ENCODE measurements at places on chromosomes 2 and 18. TPM values are rescaled to one million over a fixed set of nuclear protein-coding genes. Genes with fewer than 3 reads are reported as not detected.

DNA sequence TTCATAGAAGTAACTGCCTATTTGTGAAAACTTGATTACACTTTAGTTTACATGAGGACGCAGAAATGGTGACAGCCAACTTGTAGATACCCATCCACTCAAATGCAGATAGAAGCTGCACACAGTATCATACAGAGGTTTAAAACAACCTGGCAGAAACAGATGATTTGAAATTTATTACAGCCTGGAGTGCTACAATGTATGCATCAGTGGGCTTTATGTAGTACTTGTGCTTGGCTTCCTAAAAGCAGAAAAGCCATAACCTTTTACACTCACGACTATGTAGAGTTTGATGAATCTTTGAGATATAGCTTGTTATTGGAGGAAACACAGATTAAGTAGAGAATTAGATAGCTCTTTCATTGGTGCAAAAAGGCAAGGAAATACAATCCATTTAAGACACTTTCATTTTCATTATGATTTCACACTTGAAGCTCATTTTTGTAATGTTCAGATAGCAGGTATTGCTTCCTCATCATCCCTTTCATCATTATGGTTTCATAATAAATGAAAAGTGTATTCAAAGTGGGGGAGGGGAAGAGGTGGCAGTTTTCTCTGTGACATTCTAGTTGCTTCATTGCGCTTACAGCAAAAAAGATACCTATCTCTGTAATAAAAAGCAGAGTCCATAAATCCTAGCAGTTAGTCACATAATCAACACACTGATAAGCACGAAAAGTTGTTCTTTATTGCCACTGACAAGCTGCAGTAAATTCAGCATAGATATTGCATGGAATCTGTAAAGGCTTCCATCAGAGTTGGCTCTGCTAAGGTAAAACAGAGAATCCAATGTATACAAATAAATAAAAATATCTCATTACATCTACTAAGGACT is 789.8 kb upstream of the FSHR start:
- no peak overlapping the region for H3K4me3 ChIP-seq
- H3K4me1 ChIP-seq: peaks cover 10% of the 10 kb centered on the region
- no peak overlapping the region for H3K27ac ChIP-seq
- DNase-seq: no peak
- no peaks in the 10 kb centered on the region for H3K36me3 ChIP-seq
- no peaks in the 10 kb centered on the region for H3K27me3 ChIP-seq

RFX8 gene
- 2.2 TPM for total RNA-seq

- DNase-seq: no peak
- no peak overlapping the region for H3K27ac ChIP-seq
- peaks cover 4% of the 10 kb centered on the region for H3K4me1 ChIP-seq
- no peak overlapping the region for H3K4me3 ChIP-seq
- H3K27me3 ChIP-seq: peaks cover 10% of the 10 kb centered on the region
- H3K36me3 ChIP-seq: no peaks in the 10 kb centered on the region
These were observed 11.2 kb upstream of the EFR3B start for GRCh38 chr2:25030702-25031101.

DNA sequence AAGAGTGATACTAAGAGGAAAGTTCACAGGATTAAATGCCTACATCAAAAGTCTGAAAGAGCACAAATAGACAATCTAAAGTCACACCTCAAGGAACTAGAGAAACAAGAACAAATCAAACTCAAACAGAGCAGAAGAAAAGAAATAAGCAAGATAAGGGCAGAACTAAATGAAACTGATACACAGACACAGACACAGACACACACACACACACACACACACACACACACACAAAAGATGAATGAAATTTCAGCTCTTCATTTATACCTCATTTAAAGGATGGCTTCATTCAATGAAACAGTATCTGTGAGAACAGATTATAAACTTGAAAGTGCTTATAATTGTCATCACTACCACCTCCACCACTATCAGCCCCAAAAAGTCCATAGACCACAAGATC is 428.9 kb downstream of the MBD2 start:
- H3K36me3 ChIP-seq: no peaks in the 10 kb centered on the region
- no peaks in the 10 kb centered on the region for H3K4me1 ChIP-seq
- no peaks in the 10 kb centered on the region for H3K27me3 ChIP-seq
- H3K27ac ChIP-seq: no peak overlapping the region
- H3K4me3 ChIP-seq: no peak overlapping the region

MYO1B gene
- 3.4 TPM for total RNA-seq

FN1 gene
- not detected for total RNA-seq

IL18R1 gene
- 53.1 TPM for total RNA-seq

DNA sequence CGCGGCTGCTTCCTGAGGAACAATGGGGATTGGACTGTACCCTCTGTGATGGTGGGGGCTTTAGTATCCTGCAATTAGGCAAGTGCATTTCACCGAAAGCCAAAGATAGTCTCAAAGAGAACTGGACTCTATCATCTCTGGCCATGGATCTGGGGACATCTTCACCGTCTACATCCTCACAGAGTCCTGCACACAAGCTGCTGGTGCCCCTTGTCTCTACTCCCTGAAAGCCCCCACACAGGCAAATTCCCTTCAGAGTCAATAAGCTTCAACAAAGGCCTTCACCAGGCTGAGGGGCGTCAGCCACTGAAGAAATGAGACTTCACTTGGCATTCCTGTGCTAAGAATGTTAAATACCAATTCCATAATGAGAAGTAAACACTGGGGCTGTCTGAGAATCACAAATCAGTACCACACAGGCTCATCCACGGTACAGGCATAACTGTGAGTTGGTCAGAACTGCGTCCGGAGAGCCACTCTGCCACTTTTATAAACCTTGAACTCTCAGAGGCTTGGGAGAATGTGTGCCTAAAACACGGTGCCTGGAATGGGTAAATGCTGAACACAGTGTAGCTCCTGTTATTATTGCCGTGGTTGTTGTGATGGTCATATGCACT is 432.7 kb downstream of the ZNF521 start:
- H3K27me3 ChIP-seq: no peaks in the 10 kb centered on the region
- no peak overlapping the region for H3K27ac ChIP-seq
- no peaks in the 10 kb centered on the region for H3K4me1 ChIP-seq
- no peak for DNase-seq
- H3K4me3 ChIP-seq: no peak overlapping the region
- H3K36me3 ChIP-seq: no peaks in the 10 kb centered on the region

C2orf81 gene
- total RNA-seq: 1.5 TPM

FLACC1 gene
- 3.0 TPM for total RNA-seq

LOXL3 gene
- 0.21 TPM for total RNA-seq

DNA sequence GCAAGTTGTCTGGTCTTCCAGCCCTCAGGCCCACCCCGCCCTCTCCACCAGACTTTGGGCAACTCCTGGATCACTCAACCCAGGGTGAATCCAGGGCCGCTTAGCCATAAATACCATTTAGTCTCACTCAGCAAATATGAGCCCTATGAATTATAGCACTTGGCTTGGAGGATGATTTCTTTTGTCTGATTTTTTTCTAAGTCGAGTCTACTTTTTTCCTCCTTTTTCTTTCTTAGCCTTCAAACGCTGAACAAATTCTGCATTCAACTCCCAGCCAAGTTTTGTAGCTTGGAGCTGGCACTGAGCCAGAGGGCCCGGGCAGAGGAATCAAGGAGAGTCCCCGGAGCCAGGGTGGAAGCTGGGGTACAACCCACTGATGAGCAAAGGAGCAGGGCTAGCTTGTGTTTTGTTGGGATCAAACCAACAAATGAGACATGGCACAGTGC is 48.7 kb downstream of the SERTAD2 start:
- H3K4me3 ChIP-seq: no peak overlapping the region
- H3K36me3 ChIP-seq: peaks cover 7% of the 10 kb centered on the region
- DNase-seq: peak; percentile 20
- no peaks in the 10 kb centered on the region for H3K27me3 ChIP-seq
- peaks cover 25% of the 10 kb centered on the region for H3K4me1 ChIP-seq
- H3K27ac ChIP-seq: no peak overlapping the region

- H3K4me1 ChIP-seq: peaks cover 9% of the 10 kb centered on the region
- H3K36me3 ChIP-seq: peaks cover 49% of the 10 kb centered on the region
- H3K27ac ChIP-seq: peak overlapping the region; percentile 20
- H3K27me3 ChIP-seq: no peaks in the 10 kb centered on the region
These were observed 34.8 kb downstream of the GPATCH11 start for GRCh38 chr2:37119157-37119556.

IKZF2 gene
- 29.7 TPM for total RNA-seq

GRCh38 chr2:25844089-25844488 is 34.2 kb downstream of the ASXL2 start:
- no peak overlapping the region for H3K27ac ChIP-seq
- no peak overlapping the region for H3K4me3 ChIP-seq
- no peak for DNase-seq
- H3K27me3 ChIP-seq: no peaks in the 10 kb centered on the region

DNA sequence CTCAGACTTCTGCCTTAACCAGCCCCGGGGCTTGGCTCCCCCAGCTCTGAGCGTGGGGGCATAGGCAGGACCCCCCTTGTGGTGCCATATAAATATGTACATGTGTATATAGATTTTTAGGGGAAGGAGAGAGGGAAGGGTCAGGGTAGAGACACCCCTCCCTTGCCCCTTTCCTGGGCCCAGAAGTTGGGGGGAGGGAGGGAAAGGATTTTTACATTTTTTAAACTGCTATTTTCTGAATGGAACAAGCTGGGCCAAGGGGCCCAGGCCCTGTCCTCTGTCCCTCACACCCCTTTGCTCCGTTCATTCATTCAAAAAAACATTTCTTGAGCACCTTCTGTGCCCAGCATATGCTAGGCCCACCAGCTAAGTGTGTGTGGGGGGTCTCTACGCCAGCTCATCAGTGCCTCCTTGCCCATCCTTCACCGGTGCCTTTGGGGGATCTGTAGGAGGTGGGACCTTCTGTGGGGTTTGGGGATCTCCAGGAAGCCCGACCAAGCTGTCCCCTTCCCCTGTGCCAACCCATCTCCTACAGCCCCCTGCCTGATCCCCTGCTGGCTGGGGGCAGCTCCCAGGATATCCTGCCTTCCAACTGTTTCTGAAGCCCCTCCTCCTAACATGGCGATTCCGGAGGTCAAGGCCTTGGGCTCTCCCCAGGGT is 5.5 kb downstream of the CTDSP1 start:
- H3K4me1 ChIP-seq: peaks cover 65% of the 10 kb centered on the region
- H3K27ac ChIP-seq: peak overlapping the region; percentile 88
- H3K4me3 ChIP-seq: peak overlapping the region; percentile 65
- DNase-seq: no peak
- no peaks in the 10 kb centered on the region for H3K27me3 ChIP-seq
- H3K36me3 ChIP-seq: peaks cover 40% of the 10 kb centered on the region

All from activated CD8-positive, alpha-beta T cell treated with anti-CD3 and anti-CD28 coated beads, Interleukin-2, amount 10 ng/mL, durations not matched to agents 7 days and 5 days (primary cell).